Activated T-helper 1 cell treated with anti-CD3 and anti-CD28 coated beads, Interleukin-2, amount 50 U/mL, for 16 hours (primary cell): ENCODE measurements at places on chromosomes 6 and 20.

GRCh38 chr6:23181356-23182110, 612.2 kb downstream of the HDGFL1 start:
- DNase-seq, result no peak

DNA sequence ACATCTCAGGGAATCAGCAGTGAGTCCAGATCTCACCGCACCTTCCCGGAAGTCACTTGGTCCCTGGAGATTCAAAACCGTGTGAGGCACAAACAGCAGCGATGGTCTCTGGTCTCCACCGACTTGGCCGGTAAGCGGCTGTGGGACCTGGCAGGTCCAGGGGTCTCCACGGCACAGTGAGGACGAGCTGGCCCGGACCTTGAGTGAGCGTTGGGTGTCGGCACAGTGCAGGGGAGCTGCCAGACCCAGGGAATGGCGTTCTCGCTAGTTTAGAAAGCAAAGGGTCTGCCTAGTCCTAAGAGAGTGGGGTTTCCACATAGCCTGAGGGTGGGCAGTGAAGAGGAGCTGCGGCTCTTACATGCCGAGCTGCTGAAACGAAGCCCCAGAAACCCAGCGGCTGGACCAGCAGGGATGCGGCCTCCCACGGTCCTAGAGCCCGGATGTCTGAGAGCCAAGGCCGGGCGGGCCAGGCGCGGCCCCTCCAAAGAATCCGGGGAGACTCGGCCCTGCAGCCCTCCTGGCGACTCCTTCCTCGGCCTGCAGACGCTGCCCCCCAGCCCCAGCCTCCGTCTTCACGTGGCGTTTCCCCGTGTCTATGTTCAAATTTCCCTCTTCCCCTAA, 185.0 kb downstream of the ERMARD start:
- DNase-seq, result no peak

DNA sequence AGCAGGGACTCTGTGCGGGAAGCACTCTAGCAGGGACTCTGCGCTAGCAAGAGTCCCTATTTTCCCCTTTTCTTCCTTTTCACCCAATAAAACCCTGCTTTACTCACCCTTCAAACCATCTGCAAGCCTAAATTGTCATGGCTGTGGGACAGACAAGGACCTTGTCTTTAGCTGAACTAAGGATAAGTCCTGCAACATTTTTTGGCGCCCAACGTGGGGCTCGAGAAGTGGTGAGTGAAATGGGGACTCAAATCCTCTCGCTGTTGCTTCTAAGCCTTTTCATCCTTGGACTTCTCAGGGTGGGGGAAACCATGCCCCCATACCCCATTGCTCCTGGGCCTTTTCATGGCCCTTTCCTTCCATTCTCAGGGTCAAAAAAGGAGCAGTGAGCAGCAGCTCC, 46.4 kb downstream of the IMPG1 start:
- DNase-seq, result no peak

DNA sequence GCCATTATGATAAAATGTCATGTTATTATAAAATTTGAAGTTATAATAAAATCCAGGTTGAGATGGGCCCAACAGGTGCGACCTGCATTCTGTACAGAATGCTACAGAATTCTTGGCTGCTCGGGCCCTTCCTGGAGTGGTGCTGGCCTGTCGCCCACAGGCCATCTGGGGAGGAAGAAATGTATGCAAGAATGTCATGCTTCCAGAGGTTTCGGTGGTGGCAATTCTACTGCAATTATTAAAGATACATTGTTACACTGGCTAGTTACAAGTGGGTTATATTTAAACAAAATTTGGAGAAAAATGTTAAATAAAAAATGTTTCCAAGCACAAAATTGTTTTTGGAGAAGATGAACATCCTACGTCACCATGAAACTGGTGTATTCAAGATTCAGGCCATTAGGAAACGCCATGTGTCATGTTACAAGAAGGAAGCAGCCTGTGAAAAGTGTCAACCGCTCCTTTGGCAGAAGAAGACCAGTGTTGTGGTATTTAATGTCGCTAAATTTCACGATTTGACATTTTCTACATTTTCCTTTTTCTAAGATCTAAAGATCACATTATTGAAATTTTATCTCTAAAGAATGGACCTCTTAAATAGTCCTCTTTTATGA, 7.1 kb downstream of the RAMACL start:
- no peak for DNase-seq

DNA sequence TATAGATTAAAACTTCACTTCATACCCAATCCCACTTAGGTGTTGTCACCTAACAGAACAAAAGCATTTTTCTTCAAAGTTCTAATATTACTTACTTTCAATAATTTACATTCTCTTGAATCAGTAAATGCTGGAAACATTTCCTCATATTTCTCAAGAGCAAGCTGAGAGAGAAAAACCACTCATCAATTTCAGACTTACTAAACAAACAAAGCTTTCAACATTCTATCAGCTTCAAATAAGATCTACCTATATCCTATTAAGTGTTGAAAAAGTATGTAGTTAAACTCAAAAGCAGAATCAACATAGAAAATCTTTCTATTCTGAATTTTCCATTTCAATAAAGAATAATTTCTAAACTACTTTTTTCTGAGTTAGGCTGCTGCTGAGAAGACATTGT, 17.8 kb downstream of the GZF1 start:
- DNase-seq, result no peak

- no peak for DNase-seq
Measured at GRCh38 chr6:43807228-43808061, 37.4 kb downstream of the VEGFA start.

DNA sequence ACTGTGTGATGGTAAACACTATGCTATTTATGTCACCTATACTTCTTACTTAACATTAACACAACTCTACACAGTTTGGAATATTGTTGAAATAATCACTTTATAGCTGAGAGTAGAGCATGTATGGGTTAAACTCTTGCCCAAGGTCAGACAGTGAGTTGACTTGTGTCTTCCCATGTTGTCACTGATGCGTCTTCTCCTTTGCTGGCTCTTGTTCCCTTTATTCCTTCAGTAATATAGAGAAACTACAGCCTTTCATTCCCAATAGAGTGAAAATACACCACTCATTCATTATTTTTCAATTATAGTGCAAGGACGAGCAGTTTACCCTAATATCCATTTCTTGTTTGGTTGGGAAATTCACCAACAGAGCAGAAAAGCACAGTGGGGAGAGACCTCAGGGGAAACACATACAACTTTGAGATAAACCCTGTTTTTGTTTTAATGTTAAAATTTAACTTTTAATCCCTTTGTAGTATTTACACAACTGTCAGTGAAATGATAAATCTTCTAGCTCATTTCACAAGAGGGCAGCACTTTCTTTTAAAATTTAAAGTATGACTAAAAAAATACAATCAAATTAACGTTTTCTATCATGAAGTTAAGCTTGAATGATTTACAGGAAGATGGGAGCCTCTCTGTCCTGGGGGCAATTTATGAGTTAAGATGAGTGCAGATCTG, 363.0 kb downstream of the UTRN start:
- no peak for DNase-seq

- DNase-seq, result no peak
Measured at GRCh38 chr6:139597771-139598755, 223.6 kb upstream of the CITED2 start.

- DNase-seq, result no peak
Measured at GRCh38 chr6:10297832-10298231, 117.0 kb downstream of the TFAP2A start.

GRCh38 chr20:53582574-53583351, 10.9 kb downstream of the ZNF217 start:
- no peak for DNase-seq

DNA sequence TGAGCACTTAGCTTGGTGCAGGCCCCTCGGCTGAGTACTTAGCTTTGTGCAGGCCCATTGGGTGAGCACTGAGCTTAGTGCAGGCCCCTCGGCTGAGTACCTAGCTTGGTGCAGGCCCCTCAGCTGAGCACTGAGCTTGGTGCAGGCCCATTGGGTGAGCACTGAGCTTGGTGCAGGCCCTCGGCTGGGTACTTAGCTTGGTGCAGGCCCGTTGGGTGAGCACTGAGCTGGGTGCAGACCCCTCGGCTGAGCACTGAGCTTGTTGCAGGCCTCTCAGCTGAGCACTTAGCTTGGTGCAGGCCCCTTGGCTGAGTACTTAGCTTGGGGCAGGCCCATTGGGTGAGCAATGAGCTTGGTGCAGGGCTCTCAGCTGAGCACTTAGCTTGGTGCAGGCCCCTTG, 387.1 kb downstream of the THBS2 start:
- DNase-seq, result no peak

DNA sequence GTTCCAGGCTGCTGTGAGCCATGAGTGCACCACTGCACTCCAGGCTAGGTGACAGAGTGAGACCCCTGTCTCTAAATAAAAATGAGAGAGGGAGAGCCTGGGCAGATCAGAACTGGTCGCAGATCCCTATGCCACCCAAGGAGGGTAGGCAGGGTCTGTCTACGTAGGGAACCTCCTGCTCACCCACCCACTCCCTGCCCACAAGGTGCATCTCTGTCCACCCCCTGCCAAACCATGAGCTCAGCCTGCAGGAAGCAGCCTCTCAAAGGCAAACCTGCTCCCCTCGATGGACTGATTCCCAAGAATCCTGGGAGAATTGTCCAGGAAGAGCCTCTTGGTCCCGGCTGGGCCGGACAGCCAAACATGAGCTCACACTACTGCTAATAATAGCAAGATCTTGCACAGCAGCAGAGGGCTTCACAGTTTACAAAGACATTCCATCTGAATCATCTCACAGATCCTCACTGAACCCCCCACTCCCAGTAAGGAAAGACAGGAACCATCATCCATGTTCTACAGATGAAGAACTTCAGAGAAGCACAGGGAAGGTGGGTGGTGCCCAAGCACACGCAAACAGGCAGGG, 27.8 kb upstream of the TLDC2 start:
- no peak for DNase-seq

- no peak for DNase-seq
Measured at GRCh38 chr6:75467284-75467683, 26.3 kb downstream of the FILIP1 start.

DNA sequence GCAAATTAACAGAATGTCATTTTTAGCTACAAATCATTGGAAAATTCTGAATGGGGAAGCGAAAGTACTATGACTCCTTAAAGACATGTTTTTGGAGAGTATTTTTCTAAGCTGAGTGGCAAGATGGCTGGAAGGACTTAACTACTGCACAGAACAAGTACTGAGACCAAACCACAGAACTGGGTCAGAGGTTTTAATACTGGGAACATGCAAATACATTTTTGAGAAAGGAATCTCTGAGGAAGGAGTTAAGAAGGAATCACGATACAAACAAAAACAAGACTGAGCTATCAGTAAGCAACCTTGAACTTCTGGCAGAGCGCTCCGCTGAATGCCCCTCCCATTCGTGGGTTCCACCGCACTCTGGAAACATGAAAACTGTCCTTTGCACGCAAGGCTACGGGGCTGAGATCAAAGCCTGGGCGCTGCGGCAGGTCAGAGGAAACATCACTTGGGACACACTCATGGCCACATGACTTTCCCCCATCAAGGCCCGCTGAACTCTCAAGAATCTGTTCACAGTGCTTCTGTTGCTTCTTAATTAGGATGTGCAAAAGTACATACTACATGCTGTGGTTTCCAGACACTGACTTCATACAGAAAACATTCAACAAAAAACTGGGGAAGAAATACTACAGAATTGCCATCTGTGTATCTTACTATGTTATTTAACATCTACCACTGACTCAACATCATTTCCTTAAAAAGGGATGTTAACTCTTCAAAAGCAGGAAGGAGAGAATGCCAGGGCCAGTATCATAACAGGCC, 27.8 kb downstream of the SLC23A2 start:
- DNase-seq, result no peak

DNA sequence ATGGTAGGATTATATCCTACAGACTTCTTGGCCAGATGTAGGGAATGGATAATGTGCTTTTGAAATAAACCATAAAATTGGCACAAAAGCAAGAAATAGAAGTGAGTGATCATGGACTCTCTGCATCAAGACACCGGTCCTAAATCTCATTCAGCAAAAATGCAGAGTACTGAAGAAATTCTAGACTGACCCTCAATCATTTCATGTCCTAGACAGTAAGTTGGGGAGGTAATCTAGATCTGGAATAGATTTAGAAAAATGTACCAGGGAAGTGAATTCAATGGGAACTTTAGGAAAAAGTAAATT, 69.7 kb upstream of the ADTRP start:
- no peak for DNase-seq

GRCh38 chr6:71238351-71238750, 50.3 kb upstream of the OGFRL1 start:
- DNase-seq, result no peak

DNA sequence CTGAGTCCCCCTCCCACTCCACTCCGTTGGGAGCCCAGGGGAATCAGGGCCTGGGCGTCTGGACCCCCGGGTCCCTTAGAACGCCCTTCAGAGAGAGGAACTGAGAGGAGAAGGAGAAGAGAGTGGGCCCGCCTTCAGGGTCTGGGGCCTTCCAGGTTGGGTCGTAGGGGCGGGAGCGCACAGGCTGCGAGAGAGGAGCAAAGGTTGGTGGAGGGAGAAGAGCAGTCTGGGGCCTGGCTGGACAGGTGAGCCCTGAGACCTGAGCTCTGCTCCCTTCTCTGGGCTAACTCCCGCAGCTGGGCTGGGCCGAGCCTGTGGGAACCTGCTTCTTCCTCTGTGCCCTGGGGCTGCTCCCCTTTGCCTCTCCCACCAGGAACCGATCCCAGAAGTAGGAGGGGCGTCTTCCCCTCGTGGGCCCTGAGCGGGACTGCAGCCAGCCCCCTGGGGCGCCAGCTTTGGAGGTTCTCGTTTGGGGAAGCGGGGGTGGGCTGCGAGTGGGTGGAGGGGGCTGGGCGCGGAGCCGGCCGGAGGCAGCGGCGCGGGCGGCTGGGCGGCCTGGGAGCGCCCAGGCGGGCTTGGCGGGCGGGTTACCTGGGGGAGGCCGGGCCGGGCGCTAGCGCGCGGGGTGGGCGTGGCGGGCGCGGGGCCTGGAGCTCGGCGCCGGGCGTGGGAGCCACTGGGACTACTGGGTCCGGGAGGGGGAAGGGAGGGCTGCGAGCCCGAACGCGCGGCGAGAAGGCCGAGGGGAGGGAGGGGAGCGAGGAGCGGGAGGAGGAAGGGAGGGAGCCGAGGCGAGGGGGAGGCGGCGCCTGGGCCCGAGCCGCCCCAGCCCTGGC, at the start of gene DDR1:
Gene DDR1 (plus strand): TSS at position 835 of the 836 bp plus-strand sequence. CDS start 4,211 bp downstream, outside the sequence.
- DNase-seq, result peak; percentile 21

DNA sequence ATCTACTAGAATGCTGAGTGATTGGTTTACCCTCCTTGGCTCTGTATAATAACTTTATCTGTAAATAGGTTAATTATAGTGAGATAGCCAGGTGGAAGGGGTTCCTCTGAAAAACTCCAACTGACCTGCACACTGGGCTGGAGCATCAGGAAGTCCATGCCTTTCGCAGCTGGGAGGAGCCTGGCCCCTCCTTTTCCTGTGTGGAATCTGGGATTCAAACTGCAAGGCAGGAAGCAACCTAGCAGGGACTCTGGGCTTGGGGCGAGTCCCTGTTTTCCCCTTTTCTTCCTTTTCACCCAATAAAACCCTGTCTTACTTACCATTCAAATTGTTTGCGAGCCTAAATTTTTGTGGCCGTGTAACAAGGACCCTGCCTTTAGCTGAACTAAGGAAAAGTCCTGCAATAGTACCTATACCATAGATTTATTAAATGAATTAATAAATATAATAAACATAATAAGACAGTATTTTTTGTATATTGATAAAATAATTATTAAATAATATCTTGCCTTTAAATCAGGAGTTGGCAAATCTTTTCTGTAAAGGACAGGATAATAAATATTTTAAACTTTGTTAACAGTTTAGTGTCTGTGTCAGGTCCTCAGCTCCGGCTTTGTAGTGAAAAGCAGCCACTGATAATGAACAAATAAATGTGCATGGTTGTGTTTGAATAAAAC, 406.2 kb upstream of the MMS22L start:
- no peak for DNase-seq

GRCh38 chr20:14861028-14861699, 523.8 kb upstream of the FLRT3 start:
- DNase-seq, result no peak
